ENCODE measurements at places on chromosomes 1 and 21.

DNA sequence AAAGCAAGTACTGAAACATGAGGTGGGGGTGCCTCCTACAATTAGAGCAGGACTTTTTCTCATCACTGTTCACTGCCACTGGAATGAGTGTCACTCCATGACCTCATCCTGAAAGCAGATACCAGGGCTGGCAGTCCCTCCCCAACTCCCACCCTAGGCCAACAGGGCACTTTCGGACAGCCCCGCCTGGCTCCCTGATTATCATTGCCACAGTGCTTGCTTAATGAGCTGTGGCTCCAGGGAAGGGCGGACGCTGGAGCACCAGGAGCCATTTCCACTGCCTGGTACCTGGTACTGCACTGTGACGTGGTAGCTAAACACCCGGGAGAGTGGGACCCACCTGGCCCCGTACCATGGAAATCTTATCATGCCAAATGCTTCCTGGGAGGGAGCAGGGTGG is 22.3 kb downstream of the SLC9A1 start:
- no peak for DNase-seq

GRCh38 chr1:181089676-181090544 is 1.4 kb downstream of the IER5 start:
- DNase-seq, result peak; percentile 77

- no peak for DNase-seq
Observed at GRCh38 chr1:67750691-67751054, 65.7 kb downstream of the GADD45A start.

GRCh38 chr1:10990828-10991227 is 21.6 kb upstream of the TARDBP start:
- no peak for DNase-seq

DNA sequence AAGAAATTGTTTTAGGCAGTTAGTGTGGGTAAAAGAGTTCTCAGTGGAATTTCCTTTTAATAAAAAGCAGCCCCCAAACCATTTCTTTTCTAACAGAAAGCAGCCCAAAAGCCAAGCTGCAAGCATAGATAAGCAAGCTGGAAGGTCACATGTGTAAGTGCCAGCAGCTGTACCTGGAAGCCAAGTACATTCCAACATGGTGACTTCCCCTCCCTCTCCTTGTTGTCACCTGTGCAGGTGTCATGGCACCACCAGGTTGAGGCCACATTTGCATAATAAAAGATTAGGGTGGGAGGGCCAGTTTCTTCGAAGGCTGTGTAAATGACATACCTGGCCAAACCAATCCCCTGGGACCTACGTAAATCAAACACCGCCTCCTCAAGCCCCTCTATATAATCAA is 240.3 kb upstream of the RAB4A start:
- peak; percentile 58 for DNase-seq

DNA sequence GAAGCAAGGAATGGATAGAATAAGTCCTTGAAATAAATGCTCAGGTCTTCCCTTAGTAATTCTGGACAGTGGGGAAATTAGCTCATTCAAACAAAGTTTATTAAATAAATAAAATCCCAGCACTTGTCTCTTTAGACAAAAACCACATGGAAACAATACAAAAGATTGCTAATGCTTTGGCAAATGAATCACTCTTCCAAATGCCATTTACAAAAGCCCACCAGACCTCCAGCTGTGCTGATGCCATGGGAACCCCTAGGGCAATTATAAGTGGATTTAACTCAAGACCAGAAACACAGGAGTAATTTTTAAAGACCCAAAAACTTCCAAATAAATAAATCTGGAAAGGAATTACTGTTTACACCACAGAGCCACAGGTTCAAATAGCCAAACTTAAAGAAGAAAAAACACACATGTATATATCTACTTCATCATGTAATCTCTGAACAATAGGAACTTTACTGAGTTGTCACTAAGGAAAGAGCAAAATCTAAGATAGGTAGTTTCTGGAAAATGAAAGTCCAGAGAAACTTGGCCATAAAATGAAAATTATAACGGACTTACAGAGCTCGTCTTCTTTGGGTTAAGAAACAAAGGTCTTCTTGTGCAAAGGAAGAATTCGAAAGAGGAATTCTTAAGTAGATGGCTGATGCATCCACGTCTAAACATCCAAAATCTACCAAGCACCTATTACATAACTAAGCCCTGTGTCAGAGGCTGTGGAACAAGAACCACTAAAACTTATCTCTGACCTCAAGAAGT is 399.4 kb downstream of the SMYD3 start:
- DNase-seq, result no peak

DNA sequence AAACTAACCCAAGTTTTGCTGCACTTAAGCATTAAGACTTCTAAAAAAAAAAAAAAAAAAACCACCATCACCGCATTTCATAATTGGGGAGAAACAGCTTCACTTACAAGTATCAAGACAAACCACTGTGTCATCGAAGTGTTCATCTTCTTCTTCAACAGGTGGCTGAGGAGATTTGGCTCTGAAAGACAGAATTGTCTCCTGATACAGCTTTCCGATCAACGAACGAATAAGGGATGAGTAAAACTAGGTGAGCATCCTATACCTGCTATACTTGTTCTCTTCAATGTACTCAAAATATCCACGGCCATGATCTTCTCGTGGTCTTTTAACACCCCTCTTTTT is 2.0 kb downstream of the HNRNPU start:
- DNase-seq, result no peak

DNA sequence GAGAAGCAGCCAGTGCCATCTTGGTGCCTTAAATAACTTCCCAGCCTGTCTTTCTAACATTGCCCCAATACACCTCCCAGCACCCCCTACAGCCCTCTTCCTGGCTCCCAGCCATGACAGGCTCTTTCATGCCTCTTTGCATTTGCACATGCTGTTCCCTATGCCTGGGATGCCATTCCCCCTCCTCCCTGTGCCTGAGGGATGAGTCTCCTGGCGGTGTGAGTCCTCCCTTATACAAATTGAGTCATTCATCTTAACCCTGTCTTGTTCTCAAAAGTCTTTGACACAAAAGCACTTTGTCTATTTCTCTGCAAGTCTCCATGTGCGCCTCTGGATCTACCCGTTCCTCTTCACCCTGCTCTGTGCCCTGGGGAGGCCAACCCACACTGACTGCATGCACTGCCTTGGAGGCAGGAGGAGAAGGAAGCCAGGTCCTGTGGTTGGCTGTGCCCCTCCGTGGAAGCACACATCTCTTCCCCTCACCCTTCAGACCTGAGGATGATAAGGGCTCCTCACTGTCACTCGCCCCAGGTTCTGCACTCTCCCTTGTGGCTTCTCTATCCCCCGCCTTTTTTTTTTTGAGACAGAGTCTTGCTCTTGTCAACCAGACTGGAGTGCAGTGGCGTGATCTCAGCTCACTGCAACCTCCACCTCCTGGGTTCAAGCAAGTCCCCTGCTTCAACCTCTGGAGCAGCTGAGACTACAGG is 25.1 kb downstream of the CDCP2 start:
- DNase-seq, result no peak

- DNase-seq, result no peak
Observed at GRCh38 chr1:111729946-111730681, 9.1 kb downstream of the INKA2 start.

DNA sequence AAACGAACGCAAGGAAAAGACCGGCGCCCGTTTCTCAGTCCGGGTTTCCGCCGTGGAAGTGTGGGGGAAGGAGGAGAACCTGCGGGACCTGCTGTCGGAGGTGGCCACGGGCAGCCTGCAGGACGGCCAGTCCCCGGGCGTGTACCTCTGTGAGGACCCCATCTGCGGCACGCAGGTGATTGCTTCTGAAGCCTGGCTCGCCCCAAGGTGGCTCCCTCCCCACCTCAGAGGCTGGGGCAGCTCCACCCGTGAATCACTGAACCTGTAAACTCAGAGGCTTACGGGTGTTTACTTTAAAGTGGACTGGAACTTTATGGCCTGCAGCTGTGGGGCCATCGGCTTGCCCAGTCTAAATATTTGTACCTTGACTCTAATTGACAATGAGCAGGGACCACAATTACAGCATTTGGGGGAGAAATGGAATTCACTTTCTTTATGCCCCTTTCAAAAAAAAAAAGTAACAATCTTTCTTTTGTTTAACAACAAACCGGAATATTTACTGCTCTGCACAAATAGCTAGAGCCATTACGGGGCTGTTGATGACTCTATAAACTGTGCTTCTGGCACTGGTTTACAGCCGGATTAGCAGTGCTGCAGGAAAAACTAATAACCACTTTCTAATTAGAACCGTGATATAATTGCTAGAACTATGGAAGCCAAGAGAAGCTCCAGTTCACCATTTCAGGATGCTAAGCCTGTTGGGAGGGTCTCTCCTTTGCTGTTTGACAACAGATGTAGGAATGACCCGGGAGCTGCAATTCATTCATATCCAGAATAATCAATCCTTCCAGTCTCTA is 454.8 kb downstream of the KIF26B start:
- DNase-seq, result no peak

DNA sequence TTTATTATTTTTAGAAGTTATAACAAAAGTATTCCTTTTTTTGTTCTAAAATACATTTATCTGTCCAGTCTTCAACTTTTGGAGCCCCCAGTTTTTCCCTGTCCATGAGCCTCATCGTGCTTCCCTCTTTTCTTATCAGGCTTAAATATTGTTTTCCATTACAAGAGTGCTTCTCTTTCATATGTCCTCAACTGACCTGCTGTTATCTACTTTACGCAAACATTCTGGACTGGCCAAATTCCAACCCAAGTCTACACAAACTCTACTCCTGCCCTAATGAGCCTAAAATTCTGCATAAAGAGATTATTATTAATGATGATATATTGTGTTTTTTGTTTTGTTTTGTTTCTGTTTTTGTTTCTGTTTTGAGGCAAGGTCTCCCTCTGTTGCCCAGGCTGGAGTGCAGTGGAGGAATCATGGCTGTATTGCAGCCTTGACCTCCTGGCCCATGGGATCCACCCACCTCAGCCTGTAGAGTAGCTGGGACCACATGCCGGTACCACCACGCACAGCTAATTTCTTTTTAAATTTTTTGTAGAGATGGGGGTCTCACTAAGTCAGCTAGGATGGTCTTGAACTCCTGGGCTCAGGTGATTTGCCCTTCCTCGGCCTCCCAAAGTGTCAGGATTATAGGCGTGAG is 318.8 kb upstream of the NEGR1 start:
- no peak for DNase-seq

DNA sequence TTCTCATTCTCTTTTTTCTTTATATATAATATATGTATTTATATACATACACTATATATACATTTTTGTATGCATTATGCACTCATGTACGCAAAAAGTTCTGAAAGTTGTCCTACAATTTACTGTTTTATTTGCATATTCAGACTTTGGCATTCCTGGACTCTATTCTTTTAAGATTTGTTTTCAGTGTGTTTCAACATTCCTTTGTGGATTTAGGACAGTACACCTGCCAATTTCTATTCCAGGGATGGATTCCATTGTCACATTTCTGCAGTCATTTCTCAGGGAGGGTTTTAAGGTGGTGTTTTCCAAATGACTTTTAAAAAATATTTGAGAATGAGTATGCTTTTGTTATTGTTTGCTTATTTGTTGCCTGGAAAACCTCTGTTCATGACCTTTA is 76.2 kb downstream of the TPR start:
- no peak for DNase-seq

- DNase-seq, result no peak
Observed at GRCh38 chr1:95301614-95302013, 67.6 kb downstream of the RWDD3 start.

DNA sequence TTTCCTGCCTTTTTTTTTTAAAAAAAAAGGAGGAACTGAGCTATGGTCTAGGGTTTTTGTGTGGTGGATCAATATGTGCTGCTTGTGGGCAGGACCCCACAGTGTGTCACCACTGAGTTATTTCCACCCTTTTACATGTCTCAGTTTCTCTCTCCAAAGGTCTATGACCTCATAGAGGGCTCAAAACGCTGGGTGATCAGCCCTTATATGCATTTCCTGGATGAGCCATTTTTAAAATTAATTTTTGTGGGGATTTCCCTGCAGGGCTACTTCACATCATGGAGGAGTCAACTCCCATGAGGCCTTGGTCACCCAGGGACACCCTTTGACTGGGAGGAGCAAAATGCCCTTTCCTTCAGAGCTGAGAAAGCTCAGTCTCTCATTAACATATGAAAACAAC is 20.7 kb upstream of the HAO2 start:
- no peak for DNase-seq

GRCh38 chr1:37958690-37959089 is 11.8 kb upstream of the INPP5B start:
- no peak for DNase-seq

DNA sequence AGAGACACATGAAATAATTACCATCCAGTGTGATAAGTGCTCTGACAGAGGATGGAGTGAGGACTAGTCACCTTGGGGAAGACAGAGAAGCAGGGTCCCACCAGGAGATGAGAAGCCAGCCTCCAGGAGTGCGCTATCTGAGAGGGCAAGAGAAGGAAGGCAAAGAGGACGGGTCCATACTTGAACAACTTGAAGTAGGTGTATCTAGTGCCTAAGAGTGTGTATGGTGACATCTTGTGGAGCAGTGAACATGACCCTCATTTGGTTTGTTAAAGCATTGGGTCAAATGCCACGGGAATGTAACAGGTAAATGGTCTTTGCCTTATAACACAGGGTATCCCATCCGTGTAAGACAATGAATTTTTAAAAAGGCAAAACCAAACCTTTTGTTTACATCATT is 39.8 kb downstream of the MRPL39 start:
- DNase-seq, result no peak

- DNase-seq, result peak; percentile 37
Observed at GRCh38 chr21:33261635-33262034, 4.5 kb upstream of the IL10RB start.

DNA sequence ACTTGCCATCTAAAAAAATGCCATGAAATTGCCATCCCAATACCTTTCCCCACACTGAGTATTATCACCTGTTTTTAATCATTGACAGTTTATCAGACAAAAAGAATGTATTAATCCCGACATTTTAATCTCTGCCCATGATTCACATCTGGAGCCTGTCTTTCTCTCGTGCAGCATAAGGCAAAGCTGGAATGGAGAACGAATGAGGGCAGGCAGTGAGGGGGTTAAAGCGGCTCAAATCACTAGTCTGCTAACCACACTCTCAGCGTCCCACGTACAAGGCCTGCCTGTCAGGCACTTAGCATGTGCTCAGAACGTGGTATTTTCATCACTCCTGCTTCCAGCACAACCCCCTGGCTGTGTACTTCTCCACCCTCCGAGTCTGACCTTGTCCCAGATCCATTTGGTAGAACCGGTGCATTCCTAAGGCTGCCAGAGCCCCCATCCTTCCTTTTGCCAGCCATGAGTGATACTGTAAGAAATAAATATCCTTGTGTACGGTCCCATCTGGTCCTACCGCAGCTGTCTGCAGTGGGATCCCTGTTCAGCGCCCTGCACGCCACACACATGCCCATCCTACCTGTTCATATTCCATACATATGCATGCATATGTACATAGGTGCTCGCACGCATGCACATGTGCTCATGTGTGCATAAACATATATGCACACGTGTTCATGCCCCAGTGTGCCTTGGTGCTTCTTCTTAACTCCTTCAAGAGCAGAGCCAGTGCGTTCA is 34.6 kb upstream of the FHAD1 start:
- DNase-seq, result no peak

GRCh38 chr1:66778266-66778665 is 22.8 kb downstream of the INSL5 start:
- DNase-seq, result no peak

DNA sequence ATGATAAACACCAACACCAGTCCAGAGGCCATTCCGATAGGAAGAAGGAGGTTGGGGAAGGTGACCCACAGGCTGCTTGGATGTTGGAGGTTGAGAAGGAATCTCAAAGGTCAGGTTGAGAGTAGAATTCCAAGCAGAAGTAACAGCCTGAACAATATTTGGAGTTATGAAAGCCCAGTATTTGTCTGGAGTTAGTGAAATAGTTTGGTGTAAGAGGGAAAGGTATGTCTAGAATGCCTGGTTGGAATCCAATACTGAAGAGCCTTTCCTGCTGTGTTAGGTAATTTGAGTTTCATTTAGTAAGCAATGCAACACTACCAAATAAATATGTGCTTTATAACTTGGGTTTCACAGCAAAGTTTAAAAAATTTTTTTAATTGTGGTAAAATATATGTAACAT is 70.5 kb upstream of the MCOLN3 start:
- no peak for DNase-seq
